ENCODE measurements at places on chromosomes 11 and 22.

GRCh38 chr11:112345166-112345565, 84.5 kb upstream of the PLET1 start:
- no peak for DNase-seq

- no peak for DNase-seq
Observed at GRCh38 chr11:3002871-3003270, 10.7 kb upstream of the NAP1L4 start.

DNA sequence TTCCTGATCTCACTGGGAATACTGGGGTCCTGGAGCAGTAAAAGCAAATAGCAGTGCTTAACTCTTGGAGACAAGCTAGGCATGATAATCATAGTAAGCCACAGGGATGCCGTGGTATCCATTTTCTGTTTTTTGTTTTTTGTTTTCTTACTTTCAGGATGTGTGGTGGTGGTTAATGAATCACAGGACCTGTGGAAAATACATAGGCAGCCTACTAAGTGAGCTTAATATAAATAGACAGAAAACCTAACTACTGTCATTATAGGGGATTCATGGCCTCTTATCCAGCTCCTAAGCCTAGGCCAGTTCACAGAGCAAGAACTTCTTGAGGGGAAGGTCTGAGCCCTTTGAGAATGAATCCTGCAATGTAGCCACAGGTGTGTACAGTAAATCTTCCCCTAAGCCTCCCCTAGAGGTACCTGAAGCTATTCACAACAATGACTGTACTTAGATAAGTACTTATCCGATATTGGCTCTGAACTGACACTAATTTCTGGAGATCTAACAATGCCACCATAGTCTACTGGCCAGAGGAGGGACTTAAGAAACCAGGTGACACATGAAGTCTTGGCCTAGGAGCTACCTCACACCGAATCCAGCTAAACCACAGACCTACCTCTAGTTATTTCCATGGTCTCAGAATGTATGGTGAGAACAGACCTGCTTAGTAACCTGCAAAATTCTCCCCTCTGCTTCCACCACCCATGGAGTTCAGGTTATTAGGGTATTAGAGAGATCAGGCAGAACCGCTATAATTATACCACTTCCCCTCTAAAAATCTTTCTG, 83.6 kb downstream of the ENTHD1 start:
- DNase-seq: no peak

- no peak for DNase-seq
Observed at GRCh38 chr22:30511109-30511508, 5.6 kb upstream of the SEC14L4 start.

- no peak for DNase-seq
Observed at GRCh38 chr11:122843281-122844141, 5.2 kb downstream of the CRTAM start.

DNA sequence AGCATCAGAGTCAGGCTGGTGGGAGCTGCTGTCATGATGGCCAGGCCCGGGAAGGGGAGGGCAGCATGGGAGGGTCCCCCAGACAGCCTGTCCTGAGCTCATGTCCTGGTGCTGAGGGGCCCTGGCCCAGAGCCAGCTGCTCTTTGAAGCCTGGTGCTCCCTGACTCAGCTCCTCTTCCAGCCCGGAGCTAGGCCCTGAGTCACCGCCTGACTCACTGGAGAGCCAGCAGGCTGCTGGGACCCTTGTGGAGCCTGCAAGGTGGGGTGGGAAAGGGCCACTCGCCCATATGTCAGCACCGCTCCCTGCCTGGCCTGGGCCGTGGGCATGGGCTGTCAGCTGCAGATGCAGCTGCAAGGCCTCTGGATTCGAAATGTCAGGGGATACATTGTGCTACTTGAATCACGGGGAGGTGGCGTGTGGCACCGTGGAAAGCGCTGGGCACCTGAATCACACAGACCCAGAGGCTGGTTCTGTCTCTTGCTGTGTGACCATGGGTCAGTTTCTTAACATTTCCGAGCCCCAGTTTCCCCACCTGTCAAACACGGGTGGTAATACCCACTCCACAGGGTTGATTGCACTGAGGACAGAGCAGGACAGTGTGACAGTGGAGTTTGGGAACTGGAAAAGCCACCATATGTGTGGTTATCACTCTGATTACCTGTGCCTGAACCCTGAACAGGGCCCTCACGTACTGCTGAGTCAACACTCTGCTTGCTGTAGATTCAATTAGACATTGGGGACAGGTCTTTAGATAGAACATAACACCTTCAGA, 4.4 kb downstream of the CACNA1I start:
- DNase-seq: peak; percentile 67

DNA sequence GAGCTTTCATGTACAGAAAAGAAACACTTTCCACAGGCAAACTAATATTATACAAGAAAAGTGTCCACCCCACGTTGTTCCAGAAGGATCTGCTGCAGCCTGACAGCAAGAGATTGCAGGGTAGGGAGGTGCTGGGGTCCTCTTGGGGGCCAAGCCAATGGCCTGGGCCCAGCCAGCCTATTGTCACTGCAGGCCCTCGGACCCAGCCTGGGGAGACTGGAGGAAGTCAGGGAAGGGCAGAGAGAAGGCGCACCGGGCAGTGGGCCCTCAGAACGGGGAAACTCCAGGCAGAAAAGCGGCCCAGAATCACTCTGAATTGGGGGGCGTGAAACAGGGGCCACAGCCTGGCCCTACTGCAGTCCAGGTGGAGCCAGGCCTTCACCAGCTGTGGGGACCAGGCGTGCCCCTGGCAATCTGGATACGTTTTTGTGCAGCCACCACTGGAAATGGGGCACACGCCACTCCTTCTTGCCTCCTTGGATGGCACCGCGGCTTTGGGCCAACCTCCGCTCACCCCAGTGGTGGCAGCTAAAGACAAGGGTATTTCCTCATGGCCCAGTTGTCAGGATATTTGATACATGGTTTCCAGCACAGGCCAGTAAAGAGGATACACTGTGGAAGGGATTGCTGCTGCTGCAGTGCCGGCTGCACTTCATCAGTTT, 3.9 kb upstream of the NAP1L4 start:
- DNase-seq: no peak

DNA sequence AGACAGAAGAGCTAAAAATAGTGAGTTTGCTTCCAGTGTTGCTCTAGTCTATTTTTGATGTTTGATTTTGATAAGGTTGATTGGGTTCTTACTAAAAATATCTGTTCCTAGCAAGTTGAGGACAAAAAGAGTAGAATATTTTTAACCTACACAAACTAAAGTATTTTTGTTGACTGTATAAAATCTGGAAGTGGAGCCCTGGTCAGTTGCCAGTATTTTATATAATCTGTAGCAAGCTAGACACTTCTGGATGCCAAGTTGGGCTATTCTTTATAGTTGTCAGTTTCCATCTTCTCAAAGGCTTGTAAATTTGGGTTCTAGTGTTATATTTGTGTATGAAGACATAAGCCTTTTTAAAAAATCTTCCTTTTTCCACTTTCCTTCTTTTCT, 56.7 kb downstream of the HSD17B12 start:
- no peak for DNase-seq

DNA sequence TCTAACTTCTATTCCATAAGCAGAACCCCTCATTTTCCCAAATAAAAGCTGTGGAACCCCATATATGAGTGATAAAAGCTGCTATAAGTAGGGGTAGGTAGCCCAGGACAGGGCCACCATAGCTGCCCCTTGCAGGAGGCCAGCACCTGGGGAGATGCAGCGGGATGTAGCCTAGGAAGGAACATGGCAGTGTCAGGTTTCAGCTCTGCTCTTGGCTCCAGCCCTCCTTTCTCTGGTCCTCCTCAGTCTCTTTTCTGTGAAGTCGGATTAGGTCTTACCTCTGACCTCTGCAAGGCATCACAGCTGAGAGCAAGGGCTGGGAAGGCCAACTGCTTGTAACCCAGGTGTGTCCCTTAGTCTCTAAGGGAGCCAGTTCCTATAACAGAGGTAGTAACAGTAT, 135.6 kb downstream of the NAV2 start:
- DNase-seq: no peak

DNA sequence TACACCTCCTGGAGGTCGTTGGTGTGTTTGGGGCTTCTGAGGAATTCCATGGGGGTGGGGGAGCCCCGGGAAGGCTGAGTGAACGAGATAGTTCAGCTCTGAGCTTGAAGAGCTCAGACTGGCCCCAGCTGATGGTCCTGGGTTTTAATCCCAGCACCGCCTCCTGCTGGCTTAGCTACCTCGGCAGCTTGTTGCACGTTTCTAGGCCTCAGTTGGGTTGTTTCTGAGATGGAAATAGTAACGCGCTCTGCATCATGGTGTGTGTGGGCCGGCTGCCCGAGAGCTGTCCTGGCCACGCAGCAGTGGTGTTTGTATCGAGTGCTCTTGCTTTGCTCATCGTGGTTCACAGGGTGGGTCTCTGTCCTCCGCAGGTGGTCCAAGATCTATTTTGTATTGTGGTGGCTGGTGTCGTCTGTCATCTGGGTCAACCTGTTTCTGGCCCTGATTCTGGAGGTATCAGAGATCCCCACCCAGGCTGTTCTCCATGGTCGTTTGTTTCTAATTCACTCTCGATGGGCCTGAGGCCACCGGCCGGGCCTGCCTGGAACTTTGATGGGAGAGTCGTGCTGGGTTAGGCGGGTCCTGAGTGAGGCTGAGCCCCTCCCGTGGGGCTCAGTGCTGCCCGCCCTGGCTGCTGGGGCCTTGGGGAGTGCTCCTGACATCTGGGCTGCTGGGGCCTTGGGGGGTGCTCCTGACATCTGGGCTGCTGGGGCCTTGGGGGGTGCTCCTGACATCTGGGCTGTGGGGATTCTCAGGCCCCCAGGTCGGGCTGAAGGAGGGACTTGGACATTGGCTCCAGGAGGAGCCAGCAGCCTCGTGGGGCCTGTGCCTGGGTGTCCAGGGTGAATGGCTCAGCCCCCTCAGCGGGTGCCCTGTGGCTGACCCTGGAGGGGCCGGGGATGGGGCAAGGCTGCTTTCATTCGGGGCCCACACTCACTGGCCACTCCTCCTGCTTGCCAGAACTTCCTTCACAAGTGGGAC, 37.7 kb downstream of the TPCN2 start:
- DNase-seq: no peak

DNA sequence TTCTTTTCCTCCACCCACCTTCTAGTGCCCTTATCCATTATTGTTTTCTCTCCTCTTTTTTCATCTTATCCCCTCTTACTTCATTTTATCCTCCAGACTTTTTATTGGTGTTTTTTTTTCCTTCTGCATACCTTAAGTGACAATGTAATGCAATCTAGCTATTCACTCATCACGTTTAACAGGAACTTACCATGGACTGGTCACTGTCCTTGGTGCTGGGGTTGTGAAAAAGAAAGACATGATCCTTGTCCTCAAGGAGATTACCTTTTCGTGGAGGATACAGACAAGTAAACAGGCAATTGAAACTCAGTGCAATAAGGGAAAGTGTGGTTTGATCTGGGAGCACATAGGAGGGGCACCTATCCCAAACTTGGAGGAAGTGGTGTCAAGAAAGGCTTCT, 20.7 kb downstream of the SYT9 start:
- DNase-seq: no peak

DNA sequence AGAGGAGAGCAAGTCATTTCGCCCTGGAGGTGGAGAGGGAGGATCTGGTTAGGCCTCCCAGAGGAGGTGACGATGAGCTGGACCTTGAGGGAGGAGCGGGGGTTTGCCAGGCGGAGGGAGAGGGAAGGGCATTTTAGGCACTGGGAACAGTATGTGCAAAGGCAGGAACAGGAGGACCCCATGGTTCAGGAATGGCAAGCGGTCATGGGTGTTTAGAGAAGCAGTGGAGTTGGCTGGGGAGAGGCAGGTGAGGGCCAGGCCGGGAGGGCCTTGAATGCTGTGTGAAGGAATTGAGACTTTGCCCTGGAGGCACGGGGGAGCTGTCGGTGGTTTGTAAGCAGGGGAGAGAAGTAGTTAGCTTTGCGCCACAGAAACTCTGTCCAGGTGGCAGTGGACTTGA, 10.3 kb downstream of the PRDM11 start:
- no peak for DNase-seq

DNA sequence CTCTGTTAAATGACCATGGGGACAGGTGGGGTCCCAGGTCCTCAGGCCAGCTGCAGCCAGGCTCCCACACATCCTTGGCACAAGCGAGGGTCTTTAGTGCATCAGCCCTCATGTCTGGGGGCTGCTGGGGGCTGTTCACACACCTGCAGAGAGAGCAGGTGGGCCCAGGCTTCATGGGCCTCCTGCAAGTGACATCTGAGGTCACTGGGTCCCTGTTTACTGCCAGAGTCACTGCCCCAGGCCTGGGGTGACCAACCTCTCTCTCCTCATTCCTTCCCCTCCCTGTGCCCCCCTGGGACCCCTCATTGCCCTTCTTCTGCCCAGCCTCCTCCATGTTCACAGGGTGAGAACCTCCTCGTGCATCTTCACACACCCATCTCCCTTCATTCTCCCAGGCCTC, 92.4 kb downstream of the RTL6 start:
- no peak for DNase-seq

GRCh38 chr11:57777969-57778317, 16.3 kb downstream of the CTNND1 start:
- DNase-seq: peak; percentile 43

- DNase-seq: no peak
Observed at GRCh38 chr22:28594797-28595462, 84.7 kb downstream of the TTC28 start.

GRCh38 chr11:80856066-80856465, 1415.2 kb upstream of the TENM4 start:
- no peak for DNase-seq

DNA sequence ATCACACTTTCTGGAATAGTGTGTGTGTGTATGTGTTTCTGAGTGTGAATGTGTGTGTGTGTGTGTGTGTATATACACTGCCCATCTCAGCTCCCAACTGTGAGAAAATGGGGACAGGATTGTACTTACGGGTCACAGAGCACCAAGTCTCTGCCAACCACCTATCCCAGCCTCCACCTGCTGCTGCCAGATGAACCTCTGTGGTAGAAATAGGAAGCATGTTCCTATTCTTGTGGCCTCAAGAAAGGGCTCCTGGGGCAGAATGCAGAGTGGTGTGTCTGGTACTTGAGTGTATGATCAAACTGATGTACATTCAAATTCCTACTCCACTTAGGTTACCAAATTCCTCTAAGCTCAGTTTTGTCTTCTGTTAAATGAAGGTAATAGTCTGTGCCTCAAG, 14.6 kb downstream of the UBASH3B start:
- DNase-seq: no peak

- DNase-seq: no peak
Observed at GRCh38 chr11:30760345-30760744, 174.2 kb upstream of the MPPED2 start.

DNA sequence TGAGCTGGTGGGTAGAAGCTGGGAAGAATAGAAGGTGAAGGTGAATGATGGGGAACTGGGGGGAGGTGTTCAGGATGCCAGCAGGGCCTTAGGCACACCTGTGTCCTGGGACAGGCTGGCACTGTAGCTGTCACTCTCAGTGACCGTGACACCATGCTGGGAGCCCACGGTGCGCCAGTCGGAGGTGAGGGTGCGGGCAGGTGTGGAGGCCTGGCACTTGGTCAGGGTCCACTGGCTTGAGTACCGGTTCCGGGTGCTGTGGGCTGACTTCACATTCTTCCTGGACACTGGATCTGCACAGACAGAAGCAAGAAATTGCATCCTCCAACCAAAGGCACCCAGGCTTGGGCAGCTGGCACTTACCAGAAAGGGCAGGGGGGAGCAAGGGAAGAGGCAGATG, 103.8 kb downstream of the CEP164 start:
- DNase-seq: peak; percentile 89
